ENCODE measurements at places on chromosomes 5 and 9.

GRCh38 chr9:69500896-69501295, 171.3 kb downstream of the APBA1 start:
- no peak for DNase-seq

DNA sequence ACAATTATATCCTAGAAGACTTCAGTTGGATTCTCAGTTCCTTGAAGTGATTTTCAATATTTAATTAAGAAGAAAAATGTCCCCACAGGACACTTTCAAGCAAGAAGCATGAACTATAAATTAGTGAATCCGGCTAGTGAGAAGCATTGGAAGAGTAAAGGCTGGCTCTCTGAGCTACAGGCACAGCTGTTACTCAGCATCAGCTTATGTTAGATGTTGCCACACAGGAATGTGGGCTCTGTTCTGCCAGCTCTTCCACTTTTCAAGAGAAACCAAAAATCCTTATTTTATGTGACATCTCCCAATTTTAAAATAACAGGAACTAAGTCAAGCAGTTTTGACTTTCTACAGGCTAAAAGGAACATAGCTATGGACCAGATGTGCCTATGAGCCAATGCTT, 14.9 kb downstream of the ZNF474 start:
- DNase-seq, result no peak

- DNase-seq, result no peak
Measured at GRCh38 chr9:136531186-136531903, 14.5 kb downstream of the NOTCH1 start.

DNA sequence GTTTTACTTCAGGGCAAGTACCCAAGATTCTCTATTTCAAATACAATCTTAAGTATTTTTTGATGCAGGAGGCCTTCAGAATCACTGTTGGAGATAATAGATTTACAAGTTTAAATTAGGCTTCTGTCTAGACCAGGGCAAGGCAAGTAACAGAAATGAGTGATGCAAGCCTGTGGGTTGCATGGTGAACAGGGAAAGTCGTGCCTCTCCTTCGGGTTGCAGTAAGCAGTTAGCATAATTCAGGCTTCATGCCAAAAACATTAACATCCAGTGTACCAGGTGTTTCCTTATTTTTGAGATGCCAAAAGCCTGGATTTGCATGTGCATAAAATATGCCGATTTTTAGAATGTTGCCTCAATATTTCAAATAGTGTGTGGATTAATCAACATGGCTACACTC, 369.0 kb downstream of the CAAP1 start:
- no peak for DNase-seq

DNA sequence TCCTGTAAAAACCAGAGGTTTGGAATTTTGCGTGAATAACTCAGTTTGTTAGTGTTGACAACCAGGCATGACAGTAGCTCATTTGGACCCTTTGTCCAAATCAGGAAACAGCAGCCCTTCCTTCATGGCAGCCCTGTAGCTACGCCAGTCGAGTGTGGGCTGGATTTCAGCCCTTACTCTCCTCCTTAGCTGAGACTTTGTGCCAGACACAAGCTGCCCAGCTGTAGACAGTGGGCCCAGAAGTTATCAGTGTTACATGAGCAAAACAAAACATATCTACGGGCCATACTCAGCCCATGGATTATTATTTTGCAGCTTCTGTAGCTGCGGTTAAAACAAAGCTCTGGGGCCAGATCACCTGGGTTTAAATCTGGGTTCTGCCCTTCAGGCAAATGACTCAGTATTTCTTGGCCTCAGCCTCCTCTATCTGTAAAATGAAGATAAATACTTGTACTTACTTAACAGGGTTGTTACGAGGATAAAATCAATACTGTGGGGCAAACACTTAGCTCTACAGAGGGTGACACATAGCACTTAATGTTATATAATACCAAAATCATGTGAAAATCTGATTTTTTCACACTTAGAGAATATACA, 76.9 kb downstream of the GHR start:
- DNase-seq, result no peak

DNA sequence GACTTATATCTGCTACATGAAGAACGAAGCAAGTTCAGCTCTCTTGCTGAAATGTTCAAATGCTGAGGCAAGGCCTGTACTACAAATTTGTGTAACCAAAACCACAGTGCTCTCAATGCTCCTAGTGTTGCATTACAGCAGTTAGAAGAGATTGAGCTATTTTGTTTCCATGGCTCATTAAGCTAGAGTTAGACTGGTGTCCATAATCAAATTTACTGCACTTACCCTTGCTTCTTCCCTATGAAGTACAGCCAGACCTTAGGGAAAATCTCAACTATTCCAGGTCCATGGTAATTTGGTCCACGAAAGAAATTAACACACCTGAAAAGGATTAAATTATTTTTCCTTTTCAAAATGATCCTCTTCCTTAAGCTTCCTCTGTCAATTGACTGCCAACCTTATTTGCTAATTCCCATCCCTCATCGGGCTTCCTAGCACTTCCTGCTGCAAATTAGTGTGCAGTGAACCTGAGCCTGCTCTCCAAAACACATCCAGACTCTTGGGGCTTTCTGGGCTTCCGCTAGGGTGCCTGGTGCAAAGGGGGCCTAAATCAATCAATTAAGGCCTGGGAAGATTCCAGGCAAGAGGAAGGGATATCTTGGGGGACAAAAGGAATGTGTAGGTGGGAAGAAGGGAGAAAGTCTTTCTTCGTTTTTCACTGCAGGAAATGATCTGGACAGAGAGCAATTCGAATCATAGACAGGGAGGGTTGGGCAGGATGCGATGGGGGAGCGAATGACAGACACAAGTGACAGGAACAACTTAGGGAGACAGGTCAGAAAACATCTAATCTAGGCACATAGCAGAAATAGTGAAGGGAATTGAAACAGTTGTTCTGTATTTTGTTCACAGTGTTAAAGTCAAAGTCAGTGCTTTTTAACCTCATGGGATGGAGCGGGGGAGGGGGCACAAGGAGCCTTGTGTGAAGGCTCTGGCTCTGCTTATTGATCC, 542.4 kb downstream of the RAB3C start:
- no peak for DNase-seq
